Brain (organoid and tissue), 16 donors: ENCODE measurements at places on chromosomes 3 and 15.
A peak's percentile ranks its signal among the peaks of the same experiment; 100 is the strongest.

DNA sequence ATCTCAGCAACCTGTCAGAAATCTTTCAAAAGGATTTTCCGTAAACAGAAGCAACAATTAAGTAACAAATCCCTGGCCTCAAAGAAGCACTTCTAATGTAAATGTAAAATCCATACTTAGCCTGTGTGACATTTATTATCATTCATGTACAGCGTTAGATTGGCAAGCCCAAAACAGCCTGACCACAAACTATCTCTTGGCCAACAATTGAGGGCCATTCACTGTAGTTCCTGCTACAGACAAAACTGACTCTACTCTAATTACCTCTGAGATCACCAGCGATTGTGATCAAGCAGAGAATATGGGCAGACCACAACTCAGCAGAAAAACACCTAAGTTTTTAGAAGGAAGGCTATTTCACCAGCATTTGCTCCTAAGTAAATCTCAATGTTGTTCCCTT is 9.2 kb downstream of the SHQ1 start:
- no peak for DNase-seq

- no peak for DNase-seq
These were observed 594 bp upstream of the ICE2 start for GRCh38 chr15:60479361-60480110.

GRCh38 chr15:29172742-29173725 is 96.6 kb downstream of the NSMCE3 start:
- no peak for DNase-seq

- no peak for DNase-seq
These were observed 11.5 kb downstream of the PPP4R2 start for GRCh38 chr3:73007992-73008712.

GRCh38 chr3:79809106-79809505 is 41.3 kb upstream of the ROBO1 start:
- no peak for DNase-seq

DNA sequence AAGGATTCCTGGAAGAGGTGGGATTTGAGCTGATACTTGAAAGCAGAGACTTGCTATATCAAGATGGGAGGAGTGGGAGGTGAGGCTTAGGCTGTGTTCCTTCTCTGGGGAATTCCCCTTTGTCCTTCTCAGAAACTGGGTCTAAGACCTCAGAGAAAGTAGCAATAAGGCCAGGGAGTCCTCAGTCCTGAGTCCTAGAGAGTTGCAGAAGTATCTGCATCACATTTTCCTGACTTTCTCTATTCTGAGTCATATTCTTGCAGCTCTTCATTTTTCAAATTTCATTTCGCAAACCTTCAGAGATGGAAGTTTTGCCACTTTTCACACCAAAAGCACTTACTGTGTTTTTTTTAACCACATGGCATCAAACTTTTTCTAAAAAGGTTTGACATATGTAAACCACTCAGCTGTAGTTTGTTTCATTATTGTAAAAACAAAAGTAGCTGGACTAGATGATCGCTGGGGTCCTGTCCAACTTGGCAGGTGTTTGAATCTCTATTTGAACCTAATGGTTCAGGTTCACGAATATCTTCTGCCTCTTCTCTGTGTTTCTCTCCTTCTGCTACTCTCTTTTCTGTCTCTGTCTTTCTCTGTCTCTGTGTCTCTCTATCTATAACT is 21.3 kb downstream of the COLQ start:
- DNase-seq: no peak

DNA sequence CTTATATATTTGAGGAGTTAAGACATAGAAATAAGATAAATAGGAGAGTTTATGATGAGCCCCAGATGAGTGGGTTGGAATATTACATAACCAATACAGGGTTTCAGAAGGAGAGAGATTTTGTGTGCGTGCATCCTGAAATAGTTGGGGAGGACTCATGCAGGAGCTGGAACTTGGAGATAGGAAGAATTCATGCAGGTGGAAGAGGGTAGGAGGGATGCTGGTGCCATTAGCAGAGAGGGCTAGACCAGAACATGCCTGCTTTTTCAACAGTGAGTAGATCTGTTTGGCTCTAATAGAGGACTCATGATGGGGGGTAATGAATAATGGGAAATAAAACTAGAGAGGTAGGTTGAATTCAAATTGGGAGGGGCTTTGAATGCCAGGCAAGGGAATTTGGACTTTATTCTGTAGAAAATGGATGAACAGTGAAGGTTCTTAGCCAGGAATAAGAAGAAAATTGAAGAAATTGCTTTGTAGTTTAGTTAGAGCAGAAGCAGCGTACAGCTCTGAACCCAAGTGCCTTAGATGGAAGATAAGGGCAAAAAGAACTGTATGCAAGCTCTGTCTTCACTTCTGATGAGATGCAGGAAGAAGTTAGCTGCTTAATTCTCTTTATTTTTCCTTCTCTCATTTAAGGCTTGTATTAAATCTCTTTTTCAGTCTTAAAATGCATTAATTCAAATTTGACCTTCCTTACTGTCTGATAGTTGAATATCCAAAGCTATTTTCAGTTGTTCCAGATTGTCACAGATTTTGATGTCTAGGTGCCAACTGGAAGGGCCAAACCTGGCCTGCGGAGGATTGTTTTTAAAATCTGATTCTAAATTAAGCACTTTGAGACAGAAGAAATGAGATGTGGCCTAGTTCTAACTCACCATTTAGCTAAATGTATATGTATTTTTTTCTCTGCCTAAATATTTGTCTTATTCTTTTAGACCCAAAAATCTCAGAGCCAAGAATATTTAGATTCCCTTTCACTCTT is 86.3 kb downstream of the PPM1L start:
- DNase-seq: peak; percentile 45
